Cortex of kidney (tissue), 1 donor: ENCODE measurements at places on chromosomes 13 and 19.

DNA sequence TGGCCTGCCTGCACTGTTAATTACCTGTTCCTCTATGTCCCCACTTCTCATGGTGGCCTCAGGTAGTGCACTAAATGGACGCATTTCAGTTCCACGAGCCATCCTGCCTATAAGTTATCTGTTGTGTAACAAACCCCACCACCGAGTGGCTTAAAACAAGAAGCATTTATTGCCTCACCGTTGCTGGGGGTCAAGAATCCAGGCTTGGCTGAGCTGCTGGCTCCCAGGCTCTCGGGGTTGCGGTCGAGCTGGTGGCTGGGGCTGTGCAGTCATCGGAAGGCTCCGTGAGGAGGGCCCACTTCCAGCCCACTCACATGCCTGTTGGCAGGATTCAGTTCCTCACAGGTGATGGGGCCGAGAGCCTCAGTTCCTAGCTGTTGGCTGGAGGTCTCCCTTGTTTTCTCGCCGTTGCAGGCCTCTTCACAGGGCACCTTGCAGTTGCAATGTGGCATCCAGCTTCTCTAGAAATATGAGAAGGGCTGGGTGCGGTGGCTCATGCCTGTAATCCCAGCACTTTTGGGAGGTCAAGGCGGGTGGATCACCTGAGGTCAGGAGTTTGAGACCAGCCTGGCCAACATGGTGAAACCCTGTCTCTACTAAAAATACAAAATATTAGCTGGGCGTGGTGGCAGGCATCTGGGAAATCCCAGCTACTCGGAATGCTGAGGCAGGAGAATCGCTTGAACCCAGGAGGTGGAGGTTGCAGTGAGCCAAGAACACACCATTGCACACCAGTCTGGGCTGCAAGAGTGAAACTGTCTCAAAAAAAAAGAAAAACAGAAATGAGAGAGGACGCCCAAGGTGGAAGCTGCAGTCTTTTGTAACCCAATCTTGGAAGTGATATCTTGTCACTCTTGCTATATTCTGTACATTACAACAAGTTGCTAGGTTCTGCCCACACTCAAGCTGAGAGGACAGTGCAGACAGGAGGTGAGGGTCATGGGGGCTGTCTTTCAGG lies 6.5 kb upstream of the PTOV1 start:
- DNase-seq: no peak

- DNase-seq: no peak
Observed at GRCh38 chr19:33348301-33349010, 25.1 kb upstream of the CEBPG start.

DNA sequence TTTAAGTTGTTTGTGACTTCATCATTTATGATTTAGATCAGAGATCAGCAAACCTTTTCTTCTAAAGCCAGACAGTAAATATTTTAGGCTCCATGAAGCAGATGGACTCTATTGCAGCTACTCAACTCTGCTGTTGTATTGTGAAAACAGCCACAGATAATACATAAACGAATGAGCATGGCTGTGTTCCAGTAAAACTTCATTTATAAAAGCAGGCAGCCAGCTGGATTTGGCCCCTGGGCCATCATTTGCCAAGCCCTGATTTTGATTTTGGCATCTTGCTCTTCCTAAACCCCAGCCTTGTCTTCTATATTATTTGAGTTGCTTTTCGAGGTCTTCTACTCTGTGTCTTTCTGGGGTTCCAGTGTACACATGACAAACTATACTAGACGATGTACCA lies 41.3 kb downstream of the RNASEH2B start:
- DNase-seq: no peak

DNA sequence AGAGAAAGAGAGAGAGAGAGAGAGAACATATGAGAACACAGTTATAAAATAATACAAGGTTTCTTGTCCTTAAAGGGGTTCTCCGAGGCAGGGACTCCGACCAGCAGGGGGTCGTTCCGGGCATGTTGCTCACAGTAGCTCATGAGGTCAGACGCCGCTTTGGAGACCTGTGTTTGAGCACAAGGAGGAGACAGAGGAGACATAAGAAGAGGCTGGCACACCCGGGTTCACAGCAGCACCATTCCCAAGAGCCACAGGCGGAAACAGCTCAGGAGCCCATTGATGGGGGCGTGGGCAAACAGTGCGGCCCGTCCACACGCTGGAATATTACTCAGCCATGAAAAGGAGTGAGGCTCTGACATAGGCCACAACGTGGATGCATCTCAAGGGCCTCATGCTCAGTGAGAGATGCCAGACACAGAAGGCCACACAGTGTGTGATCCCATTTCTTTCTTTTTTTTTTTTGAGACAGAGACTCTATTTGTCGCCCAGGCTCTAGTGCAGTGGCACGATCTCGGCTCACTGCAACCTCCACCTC lies 39.1 kb downstream of the GADD45B start:
- DNase-seq: no peak

DNA sequence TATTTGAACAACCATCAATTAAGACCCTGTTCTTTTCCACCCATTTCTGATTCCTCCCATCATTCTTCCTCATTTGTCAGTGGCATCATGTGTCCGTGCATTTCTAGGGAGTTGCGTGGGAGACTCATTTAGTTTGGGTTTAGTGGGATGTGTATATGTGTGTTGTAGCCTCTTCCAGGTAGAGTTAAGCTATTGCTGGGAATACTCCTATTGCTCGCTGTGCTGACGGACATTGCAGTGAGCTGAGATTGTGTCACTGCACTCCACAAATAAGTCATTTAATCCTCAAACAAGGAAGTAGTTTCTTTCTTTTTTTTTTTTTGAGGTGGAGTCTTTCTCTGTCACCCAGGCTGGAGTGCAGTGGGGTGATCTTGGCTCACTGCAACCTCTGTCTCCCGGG lies 42.2 kb upstream of the RCBTB2 start:
- no peak for DNase-seq

- no peak for DNase-seq
Observed at GRCh38 chr19:8028951-8029491, 23.5 kb upstream of the CCL25 start.
